ENCODE measurements at places on chromosomes 4 and X.

- DNase-seq = no peak
Observed at GRCh38 chr4:168917138-168917779, 92.8 kb downstream of the CBR4 start.

DNA sequence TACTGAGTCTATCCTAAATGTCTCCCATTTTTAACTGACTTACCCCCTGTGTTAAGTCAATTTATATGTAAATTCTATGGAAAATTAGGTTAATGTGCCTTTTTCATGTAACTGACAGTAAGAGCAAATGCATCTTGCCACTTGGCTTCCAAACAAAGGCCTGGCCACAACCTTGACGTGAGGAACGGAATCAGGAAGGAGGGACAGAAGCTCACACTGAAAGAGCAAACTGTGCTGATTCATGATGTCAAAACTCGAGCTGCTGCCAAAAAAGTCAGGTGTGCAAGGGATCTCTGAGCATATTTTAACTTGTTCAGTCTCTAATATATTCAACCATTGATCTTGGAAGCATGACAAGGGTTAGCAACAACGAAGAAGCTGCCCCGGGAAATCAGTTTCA lies 35.8 kb downstream of the GPM6A start:
- no peak for DNase-seq

GRCh38 chrX:25020905-25021449 lies 5.2 kb upstream of the ARX start:
- DNase-seq = peak; percentile 61

- DNase-seq = no peak
Observed at GRCh38 chr4:96093057-96093456, 253.2 kb downstream of the PDHA2 start.

GRCh38 chr4:53478671-53479456 lies 101.4 kb downstream of the FIP1L1 start:
- no peak for DNase-seq

DNA sequence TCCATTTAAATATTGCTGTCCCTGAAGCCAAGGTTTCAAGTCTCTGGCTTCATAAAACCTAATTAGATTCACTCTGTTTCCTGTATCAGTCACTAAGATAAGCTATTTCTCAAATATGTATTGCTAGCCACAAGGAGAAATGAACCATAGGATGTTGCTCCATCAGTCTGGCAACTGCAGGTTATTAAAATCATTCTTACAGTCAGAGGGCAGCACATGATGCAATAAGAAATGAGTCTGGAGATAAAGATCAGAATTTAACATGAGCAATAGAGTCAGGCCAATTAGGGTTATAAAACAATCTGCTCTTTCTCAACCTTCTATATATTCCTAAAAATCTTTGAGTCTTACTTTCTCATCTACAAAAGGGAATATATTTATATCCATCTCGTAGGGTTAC lies 7.2 kb downstream of the PRKG2 start:
- no peak for DNase-seq

DNA sequence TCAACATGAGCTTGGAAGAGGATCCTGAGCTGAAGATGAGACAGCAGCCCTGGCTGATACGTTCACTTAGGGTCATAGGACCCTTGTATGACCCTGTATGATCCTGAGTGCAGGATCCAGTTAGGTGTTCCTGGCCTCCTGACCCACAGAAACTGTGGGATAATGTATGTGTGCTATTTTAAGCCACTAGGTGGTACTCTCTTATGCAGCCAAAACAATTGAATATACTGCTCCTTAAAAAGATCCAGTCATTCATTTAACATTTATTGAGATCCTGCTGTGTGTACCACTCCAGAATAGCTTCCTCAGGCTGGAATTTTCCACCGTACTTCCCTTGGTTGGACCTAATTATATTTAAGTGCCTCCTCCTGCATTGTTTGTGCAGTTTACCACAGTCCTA lies 167.1 kb downstream of the AMELX start:
- DNase-seq = no peak

DNA sequence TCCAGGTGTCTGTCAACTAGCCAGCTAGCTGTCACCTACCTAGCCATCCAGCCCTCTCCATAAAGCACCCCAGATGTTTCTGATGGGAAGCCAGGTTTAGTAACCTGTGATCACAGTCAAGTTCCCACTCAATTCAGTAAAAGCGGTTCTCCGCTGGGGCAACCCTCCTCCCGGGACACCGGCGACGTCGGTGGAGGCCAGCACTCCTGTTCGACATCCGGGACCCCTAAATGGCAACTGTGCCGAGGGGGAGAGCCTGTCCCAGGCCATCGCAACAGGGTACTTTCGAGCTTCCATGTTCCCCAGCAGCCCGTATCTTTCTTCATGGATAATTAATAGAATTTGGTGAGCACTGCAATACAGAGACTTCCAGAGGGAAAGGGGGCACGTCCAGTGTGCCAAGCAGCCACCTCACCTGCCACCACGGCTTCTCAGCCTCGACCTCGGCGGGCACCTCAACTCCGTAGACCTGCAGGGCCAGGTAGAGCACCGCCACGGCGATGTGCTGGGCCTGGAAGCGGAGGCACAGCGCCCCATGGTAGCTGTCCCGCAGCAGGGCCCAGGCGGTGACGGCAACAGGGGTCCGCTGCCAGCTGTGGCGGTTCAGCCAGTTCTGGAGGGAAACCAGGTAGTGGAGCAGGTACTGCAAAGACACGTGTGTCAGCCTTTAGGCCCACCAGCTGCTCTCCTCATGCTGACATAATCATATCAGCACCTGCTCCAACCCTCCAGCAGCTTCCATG lies 6.7 kb downstream of the CCNQ start:
- no peak for DNase-seq

DNA sequence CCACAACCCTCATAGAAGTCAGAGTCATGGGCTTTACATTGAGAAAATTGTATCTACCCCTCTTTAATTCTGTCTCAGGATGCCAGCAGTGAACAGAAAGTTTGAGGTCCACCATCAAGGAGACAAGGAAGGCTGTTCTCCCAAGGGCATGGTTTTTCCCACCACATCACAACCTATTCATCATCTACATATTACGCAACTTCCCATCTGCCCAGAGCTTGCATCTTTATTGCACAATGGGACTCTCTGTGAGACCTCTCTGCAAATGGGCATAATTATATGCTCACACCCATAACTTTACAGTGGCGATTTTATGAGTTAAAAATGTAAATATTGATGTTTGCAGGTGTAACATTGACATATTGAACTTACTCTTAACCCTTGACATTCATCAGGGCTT lies 38.9 kb downstream of the PAGE2 start:
- no peak for DNase-seq

GRCh38 chrX:124690495-124690894 lies 344.1 kb downstream of the SH2D1A start:
- no peak for DNase-seq

DNA sequence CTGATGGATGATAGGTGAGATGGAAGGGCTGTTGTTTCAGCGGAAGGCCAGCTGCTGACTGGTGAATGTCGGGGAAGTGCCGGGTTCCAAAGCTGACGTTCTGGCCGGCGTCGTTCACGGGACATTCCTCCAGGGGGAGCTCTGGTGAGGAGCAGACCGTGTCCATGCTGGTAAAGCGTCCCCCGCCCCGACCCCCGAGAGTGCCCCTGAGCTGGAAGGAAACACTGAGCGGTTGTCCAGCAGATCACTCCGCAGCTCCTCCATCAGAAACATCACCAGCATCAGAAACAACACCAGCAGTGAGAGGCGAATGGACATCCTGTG lies 18.6 kb upstream of the ADRA2C start:
- peak; percentile 37 for DNase-seq

DNA sequence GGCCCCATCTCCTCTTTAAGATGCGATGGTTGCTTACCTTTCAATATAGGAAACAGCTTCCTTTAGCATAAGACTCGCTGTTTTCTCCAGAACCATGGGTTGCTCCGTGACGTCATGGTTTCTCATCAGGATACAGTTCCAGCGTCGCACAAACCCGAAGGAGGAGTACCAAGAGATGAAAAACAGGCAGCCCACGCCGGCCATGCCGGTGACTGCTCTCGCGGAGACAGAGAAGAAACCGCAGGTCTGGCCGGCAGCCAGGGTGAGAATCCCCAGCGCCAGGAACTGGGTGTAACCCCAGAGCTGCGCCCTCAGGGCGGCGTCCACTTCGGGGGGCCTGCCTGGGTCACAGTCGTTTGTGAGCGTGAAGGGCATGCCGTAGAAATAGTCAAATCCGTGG lies 11.4 kb downstream of the ARSD start:
- DNase-seq = no peak

DNA sequence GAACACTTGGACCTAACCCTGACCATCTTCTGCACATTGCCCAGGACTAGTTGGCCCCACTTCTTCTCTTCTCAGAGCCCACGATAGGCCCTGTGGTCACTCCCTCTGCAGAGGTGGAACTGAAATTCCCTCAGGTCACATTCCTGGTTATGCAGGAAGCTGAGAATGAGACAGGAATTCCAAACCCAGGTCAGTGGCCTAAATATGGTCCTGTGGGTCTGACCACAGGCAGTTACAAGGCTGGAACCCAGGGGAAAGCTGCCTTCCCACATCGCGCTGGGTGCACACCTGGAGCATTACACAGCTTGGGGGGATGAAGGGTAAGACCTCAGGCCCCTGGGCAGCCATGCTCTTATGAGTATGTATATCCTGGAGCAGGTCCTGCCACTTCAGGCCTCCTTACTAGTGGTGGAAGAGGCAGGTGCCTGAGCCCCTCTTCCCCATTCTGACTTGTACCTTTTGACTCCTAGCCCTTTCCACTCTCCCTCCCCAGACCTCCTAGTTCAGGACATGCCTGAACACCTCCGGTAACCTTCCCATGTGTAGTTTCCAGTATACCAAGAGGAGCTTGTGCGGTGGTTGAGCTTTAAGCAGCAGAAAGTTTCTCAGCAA lies 173.5 kb downstream of the ASMT start:
- no peak for DNase-seq

GRCh38 chr4:70712604-70713452 lies 8.9 kb upstream of the RUFY3 start:
- no peak for DNase-seq

DNA sequence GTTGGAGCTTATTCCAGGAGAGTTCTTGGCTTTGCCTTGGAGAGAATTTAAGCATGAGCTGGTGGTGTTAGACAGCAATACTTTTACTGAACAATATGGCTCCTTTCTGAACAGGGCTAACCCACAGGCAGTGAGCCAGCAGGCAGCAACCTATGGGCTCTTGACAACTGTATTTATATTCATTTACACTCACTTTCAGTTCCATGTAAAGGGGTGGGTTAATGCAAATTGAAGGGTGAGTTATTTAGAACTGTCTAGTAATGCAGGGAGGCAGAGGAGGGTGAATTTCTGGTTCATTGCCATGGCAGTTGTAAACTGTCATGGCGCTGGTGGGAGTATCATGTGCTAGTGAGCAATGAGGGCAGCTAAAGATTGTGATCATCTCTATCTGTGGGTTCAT lies 15.7 kb downstream of the FOXR2 start:
- no peak for DNase-seq

GRCh38 chrX:114619874-114620273 lies 36.0 kb downstream of the HTR2C start:
- no peak for DNase-seq

- DNase-seq = no peak
Observed at GRCh38 chr4:6161921-6162464, 38.4 kb downstream of the JAKMIP1 start.

DNA sequence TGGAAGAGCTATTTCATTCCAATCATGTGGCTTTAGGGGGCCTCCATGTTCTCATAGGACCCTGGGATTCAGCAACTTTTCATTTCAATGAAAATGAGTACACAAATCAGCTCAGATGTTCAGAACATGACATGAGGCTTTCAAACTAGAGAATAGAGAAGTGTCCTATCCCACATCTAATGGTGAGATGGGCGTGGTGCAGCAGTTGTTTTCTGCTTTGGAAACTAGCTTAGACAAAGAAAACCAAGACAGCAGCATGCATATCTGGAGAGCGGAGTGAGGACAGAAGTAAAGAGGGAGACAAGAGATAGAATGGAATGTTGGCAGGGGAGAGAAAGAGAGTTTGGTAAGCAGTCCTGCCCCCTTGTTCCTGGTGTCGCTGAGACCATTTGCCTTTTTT lies 1009.1 kb upstream of the IGFBP7 start:
- DNase-seq = no peak

- DNase-seq = no peak
Observed at GRCh38 chrX:63585936-63586335, 199.1 kb downstream of the ARHGEF9 start.

DNA sequence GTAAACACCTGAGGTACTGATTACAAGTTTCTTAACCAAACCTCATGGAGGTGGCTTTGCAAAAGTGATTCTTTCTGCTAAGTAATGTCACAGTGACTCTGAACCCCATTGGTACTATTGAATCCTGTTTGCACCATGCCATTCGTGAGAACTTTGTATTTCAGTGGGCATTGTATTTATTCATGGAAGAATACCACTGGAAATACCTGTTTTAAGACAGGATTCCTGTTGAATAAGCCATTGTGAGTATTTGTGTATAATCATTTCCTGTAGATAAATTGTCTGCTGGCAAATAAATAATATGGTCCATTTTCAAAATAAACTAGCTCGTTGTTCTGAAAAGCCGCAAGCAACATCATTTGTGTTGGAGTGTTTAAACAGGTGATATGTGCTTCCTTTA lies 136.4 kb upstream of the GUCY1A1 start:
- no peak for DNase-seq

DNA sequence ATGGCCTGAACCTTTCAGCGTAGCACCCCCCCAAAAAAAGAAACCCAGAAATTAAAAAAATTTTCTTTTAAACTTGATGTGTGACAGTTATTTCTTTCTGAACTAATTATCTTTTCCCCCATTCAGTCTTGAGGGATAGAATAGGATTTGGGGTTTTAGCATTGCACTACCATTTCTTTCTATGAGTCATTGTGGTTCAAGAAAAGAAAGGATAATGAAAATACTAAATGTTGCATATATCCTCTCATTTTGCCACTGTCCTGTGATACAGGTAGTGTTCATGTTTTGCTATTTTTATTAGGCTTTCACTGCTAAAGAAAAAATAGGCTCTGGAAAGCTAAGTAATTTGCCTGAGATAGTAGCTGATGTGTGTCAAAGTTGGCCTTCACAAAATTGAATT lies 39.4 kb upstream of the DCK start:
- no peak for DNase-seq

DNA sequence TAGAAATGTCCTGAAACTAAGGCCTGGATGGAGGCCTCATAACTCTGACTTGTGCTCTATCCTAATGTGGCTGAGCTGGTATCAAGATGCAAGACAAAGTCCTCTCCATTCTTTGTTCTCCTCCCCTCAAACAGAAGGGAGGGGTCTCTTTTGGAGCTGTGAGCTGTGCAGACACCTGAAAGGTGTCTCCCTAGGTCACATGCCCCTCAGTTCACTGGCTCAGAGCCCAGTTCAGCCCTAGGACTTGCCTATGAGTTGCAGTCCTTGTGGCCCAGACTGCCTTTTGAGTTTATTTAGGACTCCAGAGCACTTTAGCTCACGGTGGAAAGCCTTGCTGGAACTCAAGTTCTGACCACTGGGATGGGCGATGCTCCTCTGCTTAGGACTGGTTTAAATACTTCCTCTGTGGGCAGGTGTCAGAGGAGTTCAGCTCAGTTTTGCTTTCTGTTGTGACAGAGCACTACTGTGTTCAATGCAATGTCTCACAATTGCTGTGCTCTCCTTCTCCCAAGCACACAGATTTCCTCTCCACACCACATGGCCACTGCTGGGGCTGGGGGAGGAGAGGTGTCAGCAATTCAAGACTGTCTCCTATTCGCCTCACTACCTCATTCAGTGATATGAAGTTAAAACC lies 84.8 kb upstream of the ZNF827 start:
- DNase-seq = no peak

GRCh38 chr4:72505314-72505744 lies 63.7 kb downstream of the ADAMTS3 start:
- DNase-seq = no peak

GRCh38 chr4:27020603-27021002 lies 160.0 kb downstream of the STIM2 start:
- no peak for DNase-seq

All from stimulated activated CD8-positive, alpha-beta memory T cell treated with anti-CD3 and anti-CD28 coated beads, Interleukin-4, amount 100 ng/mL, for 48 hours (primary cell).